ENCODE measurements at places on chromosomes 11 and 22.

GRCh38 chr11:6440906-6441358 lies at the start of gene HPX:
HPX (minus strand) TSS chr11:6440987; CDS start chr11:6440963, 24 bp downstream.
- DNase-seq, result no peak

DNA sequence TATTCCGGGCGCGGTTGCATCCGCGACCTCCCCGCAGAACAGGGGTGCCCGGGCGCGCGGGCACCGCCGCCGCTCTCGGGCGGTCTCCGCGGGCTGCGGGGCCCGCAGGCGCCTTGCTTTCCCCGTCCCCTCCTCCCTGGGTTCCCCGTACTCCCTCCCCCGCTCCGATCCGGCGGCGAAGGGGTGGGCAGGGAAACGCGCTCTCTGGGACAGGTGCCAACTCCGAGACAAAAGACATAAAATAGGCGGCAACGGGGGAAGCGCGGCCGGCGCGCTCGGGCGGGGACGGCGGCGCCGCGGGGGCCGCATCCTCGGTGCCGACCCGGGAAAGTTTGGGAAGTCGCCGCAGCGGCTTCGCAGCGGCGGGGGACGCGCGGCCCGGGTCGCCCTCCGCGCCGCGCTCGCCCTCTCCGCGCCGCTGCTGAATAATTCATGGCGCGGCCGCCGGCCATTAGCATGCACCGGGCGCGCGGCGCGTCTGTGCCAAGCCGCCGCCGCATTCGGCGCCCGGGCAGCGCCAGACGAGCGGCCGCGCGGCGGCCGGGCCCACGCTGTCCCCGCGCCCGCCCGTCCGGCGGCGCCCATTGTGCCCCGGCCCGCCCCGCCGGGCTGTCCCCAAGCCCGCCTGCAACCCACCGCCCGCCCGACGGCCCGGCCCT lies 78.7 kb upstream of the PPARA start:
- DNase-seq, result no peak

DNA sequence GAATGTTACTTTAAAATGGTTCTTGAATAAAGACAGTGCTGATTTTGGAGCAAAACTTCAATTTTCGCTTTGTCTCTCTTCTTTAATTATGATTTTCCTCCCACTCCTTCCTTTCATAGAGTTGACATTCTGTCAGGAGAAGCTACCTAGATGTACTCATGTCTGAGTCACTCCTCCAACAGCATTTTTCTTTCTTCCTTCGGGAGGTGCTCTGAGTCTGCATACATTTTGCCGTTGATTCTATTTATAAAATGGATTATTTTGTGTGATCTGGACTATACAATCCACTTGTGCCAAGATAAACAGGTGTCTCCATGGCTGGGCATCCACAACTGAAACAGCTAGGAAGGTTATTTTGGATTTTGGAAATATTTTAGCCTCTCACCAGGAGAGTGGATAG lies 588.3 kb upstream of the ANO5 start:
- DNase-seq, result no peak

DNA sequence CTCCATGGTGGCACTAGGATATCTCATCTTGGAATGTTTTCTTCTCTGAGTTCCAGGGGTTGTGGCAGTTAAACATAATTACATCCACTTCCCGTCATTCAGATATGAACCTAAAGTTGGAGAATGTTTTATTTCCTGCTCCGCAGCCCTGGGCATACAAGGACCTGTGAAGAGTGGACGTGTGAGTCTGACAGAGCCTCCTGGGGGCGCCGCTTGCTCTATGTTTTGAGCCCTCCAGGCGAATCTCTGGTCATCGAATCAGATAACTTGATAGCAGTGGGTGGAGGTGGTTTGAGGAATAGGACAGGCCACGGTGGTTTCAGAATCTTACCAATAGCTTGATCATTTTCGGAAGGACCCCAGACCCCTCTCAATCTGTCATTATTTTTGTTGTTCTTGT lies 174.2 kb downstream of the NTM start:
- DNase-seq, result no peak

GRCh38 chr11:64334764-64335735 lies 5.0 kb upstream of the CCDC88B start:
- no peak for DNase-seq

DNA sequence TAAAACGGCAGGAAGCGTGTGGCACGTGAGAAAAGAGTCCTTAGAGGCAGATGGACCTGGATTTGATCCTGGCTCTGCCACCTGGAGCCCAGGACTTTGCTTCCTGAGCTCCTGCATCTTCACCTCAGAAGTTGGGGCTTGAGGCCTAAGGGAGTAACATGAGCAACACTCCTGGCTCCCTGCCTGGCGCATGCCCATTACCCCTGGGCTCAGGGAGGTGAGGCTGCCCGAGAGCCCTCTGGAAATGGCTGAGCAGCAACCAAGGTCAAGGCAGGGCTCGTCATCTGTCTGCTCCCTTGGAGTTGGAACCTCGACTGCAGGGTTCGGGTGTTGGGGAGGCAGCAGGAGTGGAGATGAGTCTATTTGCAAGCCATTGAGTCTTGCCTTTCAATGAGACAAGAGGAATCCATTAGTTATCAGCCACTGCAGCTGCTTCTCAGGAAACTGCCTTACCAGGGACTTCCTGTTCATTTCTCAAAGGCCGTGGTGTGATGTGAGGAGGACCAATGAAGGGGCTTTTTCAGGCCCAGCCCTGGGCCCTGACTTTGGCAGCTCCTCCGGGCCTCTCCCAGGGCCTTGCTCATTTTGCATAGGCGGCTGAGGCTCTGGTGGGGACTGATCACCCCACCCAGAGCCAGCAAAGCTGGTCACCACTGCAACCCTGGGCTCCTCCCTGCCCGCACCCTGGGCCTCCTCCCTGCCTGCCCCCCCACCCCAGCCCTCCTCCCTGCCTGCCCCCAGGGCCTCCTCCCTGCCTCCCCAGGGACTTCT lies 6.4 kb downstream of the FADS2 start:
- DNase-seq, result no peak

- DNase-seq, result no peak
Observed at GRCh38 chr22:35367331-35367886, 13.5 kb upstream of the HMOX1 start.

- DNase-seq, result no peak
Observed at GRCh38 chr22:40855979-40856512, 393 bp downstream of the ST13 start.

DNA sequence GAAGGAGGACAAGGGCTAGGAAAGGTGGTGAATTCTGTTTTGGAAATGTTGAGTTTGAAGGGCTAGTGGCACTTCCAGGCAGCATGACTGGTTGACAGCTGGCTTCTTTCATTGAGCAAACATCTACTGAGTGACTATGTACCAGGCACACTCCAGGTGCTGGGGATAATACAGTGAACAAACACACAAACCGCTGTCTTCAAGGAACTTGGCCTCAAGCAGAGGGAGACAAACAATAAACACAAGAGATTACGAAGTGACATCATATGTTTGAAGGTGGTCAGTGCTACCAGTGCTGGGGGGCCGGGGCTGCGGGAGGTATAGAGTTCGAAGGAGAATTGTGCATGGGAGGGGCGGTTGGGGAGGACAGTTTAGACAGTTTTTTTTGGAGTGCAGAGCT lies 197.0 kb upstream of the SORL1-AS1 start:
- DNase-seq, result no peak

DNA sequence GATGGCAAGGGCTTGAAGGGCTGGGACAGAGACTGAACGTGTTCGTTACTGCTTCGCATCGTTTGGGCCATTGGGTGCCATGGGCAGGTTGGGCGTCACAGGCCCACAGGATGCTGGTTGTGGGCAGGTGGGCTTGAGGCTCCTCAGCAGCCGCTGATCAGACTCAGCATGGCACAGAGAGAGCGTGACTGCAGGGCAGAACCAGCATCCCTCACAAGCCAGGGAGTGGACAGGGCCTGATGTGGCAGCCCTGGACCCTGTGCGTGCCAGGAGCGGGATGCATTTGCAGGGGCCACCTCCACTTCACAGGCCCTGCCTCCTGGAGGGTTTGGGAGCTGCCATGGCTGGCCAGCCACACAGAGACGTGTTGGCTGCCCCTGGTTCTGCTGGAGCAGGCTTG lies 1228.3 kb downstream of the BRD1 start:
- DNase-seq, result no peak

GRCh38 chr11:47987781-47988180 lies 7.4 kb downstream of the PTPRJ start:
- DNase-seq, result no peak

DNA sequence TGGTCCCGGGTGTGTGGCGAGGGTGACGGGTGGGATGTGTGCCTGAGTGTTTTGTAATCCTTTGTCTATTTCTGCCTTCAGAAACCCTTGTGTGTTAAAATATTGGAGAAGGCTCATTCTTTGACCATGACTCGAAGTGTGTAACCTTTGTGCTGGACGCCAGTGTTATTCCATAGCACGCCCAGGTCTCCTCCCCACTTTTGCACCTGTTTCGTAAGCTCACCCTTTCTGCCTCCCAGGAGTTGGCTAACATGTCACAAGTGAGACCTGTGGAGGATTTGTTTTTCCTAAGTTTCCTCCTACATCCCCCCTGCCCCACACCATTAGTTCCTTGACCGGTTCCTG lies 382 bp downstream of the C11orf54 start:
- DNase-seq, result no peak

GRCh38 chr11:6022956-6023355 lies 7.6 kb downstream of the OR56A1 start:
- no peak for DNase-seq

DNA sequence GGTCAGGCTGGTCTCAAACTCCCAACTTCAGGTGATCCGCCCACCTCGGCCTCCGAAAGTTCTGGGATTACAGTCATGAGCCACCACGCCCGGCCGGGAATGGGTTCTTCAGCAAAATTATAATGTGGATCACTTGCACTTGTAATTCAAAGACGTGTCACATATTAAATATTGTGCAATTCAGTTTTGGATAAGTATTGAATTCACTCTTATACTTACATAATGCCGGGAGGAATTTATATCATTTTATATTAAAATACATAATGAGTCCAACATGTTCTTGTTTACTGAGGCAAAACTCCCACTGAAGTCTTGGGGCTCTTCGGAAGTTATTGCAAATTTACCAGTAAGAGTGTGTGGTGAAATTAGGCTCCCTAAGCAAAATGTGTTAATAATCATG lies 635.2 kb upstream of the LUZP2 start:
- DNase-seq, result no peak

DNA sequence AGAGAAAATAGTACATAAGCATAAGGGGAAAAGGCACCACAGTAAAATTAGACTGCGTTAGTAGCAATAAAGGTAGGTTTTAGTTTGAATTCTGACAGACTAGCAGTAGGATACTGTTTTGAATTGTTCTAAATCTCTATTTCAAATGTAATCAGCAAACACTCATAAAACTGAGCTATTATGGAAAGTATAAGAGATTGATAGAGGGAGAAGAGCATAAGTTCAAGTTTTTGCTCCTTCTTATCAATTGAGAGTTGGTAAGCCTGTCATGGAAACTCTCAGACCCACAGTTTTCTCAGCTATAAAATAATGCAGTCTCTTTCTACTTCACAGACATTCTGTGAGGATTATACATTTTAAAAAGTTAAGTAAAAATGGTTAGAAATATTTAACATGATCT lies 840.2 kb upstream of the CNTN5 start:
- no peak for DNase-seq

GRCh38 chr11:117827521-117828511 lies 3.3 kb upstream of the FXYD2 start:
- DNase-seq, result no peak

- no peak for DNase-seq
Observed at GRCh38 chr11:74630043-74630442, 37.7 kb downstream of the POLD3 start.
